ENCODE measurements at places on chromosomes 5 and 9.

DNA sequence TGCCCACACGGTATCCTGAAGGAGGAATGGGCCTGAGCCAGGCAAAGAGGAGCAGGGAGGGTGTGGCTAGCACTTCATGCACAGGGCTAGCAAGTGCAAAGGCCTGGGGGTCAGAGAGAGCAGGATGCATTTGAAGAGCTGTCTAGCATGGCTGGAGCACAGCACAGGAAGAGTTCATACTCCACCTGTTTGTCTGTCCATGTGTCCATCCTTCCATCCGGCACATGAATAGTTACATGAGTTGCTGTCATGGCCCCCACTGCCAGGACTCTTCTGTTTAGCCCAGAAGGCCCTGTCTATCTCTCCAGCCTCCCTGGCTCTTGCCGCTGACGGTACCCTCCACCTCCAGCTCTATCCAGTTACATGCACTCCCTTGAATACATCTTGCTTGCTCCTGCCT, 17.1 kb downstream of the RGS3 start:
- no peak for DNase-seq

- DNase-seq, result peak; percentile 48
Observed at GRCh38 chr5:160427607-160428006, 6.0 kb downstream of the PTTG1 start.

DNA sequence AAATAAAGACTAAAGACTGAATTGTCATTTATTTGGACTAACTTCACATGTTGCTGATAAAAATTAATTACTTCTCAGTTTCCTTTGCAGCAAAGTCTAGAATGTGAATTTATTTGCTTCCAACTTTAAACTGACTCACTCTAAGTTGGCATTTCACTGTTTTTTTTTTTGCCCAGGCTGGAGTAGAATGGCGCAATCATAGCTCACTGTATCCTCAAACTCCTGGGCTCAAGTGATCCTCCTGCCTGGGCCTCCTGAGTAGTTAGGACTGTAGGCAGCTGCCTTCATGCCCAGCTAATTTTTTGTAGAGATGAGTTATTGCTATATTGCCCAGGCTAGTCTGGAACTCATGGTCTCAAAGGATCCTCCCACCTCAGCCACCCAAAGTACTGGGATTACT, 3.5 kb downstream of the CCNB1 start:
- no peak for DNase-seq

GRCh38 chr5:86881493-86882090, 263.9 kb downstream of the COX7C start:
- DNase-seq, result no peak

DNA sequence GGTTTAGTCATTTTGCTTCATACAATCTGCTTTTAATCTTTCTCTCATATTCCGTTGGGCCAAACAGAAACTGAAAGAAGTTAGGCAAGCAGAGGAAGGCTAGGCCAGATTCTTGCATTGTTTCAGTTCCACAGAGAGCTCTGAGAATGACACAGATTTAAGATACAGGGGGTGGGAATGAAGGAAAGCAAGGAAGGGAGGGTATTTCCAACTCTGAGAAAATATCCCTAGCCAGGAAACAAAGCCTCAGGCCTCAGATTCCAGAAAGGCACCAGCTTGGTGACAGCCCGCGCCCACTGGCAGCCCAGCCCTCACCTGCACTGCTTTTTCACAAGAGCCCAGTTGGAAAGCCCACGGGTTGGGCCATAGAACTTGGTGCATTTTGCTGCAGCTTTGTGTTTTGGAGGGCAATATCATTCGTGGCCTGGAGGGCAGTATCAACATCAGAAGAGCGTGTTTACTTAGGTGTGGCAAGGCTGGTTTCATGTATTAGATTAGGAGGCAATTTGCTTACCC, 63.5 kb downstream of the ENC1 start:
- no peak for DNase-seq

- no peak for DNase-seq
Observed at GRCh38 chr9:96021551-96022444, 146.3 kb downstream of the ERCC6L2 start.

DNA sequence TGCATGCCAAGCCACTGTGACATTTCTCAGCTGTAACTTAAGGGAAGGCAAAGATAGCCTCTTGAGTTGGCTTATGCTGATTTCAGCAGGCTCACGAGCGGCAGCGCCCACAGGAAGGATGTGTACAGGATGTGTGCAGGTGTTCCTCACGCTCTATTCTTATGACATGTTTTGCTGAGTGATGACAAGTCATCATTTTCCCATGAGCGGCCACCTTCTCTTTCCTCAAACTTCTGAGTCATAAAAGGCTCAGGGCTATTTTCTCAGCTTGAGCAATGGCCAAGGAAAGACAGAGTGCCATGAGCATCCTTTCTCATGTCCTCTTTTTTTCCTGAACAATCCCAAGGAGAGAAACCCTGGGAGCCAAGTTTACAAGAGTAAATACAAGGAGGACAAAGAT, 365.9 kb downstream of the PLK2 start:
- no peak for DNase-seq

DNA sequence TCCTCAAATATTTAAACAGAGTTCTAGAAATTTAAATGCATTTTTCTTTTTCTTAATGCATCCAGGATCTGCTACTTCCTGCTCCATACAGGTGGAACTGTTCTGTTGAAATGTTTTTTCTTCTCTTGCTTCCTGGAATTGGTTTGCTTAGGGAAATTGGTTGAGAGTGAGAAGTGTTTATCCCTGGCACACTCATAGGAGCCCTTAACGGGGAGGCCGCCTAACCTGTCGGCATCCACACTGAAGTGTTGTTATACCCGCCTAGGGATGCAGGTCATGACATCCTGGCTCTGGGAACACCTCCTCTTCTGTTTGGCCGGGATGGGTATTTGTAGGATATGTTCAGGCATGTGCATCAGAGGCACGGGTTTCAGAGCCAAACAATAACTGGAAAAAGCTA, 239.7 kb downstream of the GADD45G start:
- peak; percentile 1 for DNase-seq

DNA sequence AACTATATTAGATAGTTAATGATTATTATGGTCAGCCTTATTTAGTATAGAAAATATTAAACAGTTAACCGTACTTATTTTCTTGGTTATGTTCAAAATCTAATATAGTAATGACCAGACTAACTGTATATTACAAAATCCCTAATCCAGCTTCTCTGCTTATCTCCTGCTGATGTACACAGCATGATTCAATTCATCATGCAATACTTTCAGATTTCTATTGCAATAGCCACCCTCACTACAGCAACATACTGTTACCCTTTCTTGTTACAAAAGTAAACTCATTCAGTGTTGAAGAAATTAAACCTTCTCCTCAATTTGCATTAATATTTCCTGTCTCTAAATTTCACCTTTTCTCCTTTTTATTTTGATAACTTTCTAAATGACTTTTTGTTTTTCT, 1375.0 kb upstream of the NUDT12 start:
- no peak for DNase-seq

- no peak for DNase-seq
Observed at GRCh38 chr9:2657427-2657826, 35.8 kb downstream of the VLDLR start.

DNA sequence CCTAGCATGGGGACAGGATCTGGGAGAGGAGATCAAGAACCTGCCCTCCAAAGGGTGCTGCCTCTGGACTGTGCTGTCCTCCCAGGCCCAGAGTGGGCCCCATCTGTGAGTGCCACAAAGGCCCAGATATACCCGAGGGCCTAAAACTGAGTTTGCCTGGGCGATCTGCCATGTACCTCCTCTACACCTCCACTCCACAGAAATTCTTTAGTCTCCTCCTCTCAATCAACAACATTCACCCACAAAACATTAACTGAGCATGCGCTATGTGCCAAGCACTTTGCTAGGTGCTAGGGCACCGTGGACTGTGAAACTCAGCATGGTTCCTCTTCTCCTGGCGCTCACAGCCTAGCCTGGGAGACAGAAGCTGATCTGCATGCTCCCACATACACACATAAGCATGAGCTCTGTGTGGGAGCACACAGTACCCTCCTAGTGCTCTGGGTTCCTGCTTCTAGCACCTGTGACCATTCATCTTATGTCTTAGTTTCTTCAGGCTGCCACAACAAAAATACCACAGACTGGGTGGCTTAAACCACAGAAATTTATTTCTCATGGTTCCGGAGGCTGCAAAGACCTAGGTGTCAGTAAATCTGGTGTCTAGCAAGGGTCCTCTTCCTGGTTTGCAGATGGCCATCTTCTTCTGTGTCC, 82.0 kb upstream of the FSTL4 start:
- no peak for DNase-seq

DNA sequence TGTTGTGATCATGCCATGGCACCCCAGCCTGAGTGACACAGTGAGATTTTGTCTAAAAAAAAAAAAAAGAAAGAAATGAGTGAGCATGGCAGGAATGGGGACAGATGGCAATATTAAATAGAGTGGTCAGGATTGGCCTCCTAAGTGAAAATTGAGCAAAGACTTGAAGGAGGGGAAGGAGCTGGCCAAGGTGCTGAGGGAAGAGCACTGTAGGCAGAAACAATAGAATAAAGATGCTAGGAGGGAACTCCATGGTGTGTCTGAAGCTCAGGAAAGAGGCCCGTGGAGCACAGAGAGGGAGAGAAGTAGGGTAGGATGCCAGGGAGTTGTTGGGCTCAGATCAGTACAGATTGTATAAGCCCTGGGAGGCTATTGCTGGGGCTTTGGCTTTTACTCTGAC, 64.4 kb upstream of the PCAT7 start:
- no peak for DNase-seq

DNA sequence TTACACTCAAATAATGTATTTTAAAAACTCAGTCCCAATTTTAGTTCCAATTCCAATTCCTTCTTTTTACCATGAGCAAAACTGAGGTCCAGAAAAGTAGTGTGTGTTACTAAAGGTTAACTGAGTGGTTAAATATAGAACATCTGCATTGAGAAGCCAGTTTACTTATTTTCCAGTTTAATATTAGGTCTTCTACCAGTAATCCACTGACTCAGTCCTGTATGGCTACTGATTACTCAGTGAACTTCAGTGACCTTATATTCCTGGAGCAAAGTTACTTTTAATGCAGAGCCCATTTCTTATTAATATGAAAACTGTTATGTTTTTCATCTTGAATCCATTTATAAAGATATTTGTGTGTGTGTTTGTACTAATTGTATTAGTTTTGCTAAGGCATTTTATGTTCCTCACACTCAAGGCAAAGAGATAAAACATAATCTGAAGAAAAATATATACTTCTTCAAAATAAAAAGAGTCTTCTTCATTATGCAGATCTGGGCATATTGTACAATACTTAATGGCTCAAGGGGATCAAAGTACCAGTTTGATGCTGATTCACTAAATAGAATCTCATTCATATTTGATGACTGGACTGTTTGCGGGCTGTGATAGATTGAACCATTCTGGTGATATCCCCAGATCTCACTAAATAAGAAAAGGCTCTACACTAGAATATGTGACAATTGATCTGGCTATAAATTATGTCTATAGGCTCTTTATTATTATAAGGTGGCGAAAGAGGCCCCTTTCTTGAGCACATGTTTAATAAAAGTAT, 60.8 kb downstream of the DMXL1 start:
- no peak for DNase-seq

GRCh38 chr5:177089127-177089526, 2.4 kb downstream of the FGFR4 start:
- no peak for DNase-seq

DNA sequence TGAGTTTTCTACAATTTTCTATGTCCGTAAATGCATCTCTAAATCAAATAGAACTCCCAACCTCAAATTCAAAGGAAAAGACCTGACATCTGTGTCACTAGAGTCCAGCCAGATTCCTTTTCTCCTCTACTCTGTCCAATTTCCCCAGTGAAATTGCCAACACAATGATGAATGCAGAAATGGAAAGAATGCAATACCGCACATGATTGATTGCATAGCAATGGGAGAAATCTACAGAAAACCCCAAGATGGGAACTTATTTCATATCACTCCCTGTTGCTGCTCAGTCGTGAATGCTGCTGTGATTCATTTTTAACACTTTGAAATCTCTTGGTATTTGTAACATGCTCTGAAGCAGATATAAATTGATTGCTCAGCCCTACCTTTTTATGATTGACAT, 355.1 kb upstream of the TUSC1 start:
- no peak for DNase-seq

DNA sequence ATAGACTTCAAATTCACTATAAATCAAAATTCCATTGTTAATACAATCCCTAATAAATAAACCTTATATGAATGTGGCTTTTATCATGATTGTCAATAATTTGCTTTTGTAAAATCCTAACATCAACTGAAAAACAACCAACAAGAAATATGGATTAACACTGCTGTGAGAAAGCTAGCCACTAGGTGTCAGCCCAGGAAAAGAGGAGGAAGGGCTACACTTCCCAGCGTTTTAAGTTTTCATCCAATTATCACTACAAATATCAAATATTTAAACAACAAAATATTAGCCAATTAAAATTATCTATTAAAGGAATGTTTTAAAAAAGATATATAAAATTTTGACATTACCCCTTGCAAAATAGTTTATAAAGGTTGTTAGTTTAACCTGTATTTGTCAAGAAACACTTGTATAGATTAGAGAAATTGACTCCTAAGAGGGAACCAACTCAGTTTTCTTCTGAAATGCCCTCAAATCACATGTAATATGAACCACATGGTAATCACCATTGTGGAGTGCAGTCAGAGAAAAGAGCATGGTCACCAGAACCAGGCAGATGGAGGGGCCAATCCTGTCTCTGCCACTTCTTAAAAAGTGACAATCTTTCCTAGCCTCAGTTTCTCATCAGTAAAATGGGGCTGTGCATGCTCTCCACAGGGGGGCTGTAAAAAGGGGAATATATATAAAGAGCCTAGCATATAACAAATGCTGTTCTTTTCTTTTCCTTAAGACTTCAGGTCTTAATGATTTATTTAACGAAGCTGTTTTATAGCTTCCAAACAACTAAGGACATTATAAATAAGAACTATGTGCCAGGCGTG, 188.2 kb downstream of the CRB2 start:
- peak; percentile 20 for DNase-seq

- DNase-seq, result no peak
Observed at GRCh38 chr9:83385317-83385716, 152.9 kb downstream of the FRMD3 start.

DNA sequence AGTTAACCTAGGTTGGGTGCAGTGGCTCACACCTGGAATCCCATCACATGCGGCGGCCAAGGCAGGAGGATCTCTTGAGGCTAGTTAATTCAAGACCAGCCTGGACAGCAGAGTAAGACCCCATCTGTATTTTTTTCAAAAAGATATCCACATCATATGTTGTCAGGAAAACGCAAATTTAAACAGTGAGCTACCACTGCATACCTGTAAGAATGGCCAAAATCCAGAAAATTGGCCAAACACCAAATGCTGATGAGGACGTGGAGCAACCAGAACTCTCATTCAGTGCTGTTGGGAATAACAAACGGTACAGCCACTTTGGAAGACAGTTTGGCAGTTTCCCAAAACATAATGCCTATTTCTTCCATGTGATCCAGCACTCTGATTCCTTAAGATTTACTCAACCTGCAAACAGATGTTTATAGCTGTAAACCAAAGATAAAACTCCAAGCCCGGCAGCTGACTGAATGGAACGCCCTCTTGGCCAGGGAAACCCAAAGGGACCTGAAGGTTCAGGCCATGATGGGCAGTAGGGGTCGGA, 12.4 kb downstream of the CEL start:
- no peak for DNase-seq
